ENCODE measurements at places on chromosomes 7 and 10.

DNA sequence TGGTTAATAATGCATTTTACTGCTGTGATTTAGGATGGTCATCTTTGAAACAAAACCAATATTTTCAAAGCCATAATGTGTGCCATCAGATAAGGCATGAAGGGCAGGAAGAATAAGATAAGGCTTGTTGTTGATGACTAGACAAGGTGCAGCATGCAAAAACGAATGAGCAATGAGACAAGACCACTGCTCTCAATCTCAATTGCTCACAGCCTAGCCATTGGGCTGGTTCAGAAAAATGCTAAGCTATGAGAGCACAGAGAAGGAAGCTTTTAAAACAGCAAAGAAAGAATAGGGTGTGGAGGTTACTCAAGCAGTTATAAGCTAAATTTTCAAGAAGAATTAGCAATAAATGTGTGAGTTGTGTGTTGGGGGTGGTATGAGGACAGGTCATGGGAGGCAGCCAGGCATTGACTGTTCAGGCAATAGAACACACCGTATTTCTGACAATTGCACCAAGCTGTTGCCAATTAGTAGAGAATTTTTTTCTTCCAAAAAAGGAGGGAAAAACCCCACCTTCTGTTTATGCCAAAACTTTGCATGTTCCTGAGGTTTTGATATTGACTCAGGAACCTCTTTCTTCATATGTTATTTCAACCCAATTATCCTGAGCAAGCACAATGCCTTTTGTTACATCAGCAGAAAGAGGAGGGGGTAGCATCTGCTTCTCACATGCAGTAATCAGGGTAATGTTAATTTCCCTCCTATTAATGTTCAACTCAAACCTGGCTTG, 276.5 kb downstream of the HDAC9 start:
- DNase-seq: no peak

GRCh38 chr7:151299530-151299929, 42.1 kb upstream of the NUB1 start:
- DNase-seq: no peak

DNA sequence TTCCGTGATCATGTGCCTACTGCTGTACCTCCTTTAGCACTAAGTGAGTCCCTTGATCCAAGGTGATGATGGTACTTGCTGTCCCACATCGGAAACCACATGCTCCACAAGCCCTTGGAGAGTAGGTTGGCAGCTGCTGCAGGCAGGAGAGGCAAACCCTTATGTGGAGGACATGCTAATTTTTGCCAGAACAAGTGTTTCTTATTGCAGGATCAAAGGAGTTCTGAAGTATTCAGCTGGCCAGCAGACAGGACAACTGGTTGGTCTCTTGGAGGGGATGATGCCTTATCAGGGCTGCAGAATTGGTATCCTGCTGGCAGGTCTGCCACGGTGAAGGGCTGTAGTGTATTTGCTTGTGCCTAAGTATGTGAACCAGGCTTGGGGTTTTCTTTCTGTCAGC, 36.8 kb downstream of the NACAD start:
- DNase-seq: no peak

- DNase-seq: no peak
Observed at GRCh38 chr10:2839081-2839725, 228.1 kb upstream of the PFKP start.

DNA sequence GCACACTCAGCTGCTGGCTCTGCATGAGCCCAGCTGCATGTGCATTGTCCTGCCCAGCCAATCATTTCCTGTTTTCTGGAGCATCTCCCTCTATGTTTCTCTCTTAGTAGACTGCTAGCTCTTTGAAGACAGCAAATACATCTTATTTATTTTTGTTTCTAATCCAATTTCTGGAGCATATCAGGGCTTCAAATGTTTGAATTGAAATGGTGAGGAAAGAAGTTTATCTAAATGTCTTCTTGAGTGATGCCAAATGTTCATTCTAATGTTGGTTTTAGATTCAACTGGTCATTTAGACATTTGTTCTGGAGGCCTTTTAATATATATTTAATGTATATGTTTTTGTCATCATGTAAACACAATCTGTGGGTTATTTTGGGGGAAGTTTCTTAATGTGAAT, 141.9 kb downstream of the DNAJB9 start:
- no peak for DNase-seq

DNA sequence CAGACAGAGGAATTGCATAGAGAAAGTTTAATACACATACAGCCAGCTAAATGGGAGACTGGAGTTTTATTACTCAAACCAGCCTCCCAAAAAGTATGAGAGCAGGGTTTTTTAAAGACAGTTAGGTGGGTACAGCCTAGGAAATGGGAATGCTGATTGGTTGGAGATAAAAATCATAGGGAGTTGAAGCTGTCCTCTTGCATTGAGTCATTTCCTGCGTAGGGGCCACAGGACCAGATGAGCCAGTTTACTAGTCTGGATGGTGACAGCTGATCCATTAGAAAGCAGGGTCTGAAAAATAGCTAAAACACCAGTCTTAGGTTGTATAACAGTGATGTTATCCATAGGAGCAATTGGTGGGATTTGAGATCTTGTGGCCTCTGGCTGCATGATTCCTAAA, 76.1 kb upstream of the POM121L12 start:
- DNase-seq: no peak

GRCh38 chr7:40793132-40793531, 658.3 kb downstream of the SUGCT start:
- no peak for DNase-seq

- DNase-seq: no peak
Observed at GRCh38 chr7:40709062-40709964, 574.5 kb downstream of the SUGCT start.

DNA sequence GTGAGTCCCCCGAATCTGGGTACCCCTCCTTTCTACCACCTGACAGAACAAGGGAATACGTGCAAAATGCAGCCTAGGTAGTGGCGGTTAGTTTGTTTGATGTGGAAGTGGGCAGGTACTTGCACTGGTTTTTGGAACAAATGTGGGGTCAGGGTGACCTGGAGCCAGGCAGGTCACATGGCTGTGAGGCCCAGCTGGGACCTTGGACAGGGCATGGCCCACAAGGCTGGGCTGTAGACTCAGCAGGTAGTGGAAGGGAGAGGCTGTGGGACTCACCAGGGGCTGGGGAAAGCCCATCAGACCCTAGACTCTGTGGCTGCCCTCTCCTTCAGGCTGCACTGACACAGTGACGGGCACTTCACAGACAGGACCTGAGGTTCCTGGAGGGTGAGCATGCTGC, 159.9 kb upstream of the ADCY1 start:
- DNase-seq: no peak

GRCh38 chr10:91049296-91049987, 128.6 kb upstream of the ANKRD1 start:
- DNase-seq: no peak

DNA sequence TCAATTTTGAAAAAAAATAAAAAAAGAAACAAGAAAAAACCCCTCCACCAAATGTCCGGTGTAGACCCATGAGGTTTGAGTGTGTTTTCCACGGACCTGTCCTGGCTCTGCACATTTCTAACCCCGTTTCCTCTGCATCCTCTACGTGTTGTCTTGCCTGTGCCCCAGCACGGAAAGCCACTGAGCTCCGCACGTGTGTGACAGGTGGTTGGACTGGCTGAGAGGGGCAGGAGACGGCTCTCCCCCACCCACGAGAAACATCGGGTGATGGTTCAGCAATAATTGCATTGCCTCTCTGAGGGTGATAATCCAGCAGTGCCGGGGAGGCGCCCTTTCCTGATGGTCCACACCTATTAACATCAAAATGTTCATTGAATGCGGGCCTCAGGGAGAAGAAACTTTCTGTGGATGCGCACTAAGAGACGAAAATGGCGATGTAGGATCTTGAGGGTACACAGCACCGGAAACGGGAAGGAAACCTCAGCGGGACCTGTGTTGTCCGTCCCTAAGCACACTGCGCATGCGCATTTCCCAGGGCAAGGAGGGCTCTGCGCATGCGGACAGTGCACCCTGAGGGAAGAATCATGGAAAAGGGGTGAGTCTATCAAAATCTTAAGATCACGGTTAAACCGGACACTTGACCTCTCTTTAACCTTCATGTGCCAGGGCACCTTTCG, 470.1 kb upstream of the ADARB2 start:
- no peak for DNase-seq

DNA sequence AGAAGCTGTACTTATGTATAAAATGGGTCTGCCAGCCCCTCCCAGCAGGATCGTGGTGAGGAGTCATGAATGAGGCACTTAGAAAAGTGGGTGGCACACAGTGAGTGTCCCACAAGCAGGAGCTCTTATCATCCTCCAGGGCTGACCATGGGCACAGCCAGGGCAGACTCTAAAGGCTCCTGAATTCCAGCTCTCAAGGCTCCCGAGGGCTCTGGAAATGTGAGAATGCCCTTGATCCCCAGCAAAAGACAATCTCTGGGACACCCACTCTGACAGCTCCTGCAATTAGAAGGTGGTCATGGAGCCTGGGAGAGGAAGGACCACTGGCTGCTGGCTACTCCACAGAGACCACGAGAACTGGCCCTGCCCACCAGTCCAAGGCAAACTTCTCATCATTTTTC, 1.6 kb downstream of the VSTM4 start:
- DNase-seq: no peak

DNA sequence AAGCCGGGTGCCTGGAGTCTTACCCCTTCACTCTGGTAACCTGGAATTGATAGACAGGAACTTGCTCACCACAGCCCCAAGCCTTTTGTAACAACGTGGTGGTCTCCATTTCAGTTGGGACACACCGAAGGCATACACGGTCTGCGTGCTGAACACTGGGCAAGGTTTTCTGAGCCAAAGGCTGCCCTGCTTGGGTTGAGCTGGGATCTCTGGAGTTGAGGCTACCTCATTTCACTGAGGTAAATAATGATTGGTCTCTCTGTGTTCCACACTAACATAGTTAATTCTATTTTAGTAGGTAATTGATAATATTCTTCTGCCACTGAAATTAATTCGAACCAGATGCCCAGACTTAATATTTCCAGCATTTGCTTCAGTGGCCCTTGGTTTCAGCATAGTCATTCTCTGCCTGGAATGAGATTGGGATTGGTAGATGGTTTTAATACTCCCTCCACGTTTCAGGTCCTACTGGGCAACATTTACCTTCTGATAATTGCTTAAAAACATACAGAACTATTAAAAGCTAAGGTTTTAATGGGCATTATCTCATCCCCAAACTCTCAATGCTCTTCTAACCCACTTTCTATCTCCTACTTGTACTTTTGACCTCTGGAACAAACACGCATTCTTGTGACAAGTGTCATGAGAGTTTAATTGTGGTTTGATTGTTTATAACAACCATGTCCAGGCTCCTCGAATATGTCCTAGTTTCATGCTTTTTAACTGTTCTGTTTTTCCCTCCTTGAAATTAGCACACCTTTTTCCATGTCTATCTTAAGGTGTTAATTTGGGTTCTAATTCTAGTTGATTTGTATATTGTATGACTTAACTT, 202.3 kb upstream of the KLF6 start:
- no peak for DNase-seq

- DNase-seq: no peak
Observed at GRCh38 chr7:155090684-155091083, 20.6 kb downstream of the HTR5A start.

- DNase-seq: no peak
Observed at GRCh38 chr7:112080978-112081377, 125.2 kb downstream of the DOCK4 start.

DNA sequence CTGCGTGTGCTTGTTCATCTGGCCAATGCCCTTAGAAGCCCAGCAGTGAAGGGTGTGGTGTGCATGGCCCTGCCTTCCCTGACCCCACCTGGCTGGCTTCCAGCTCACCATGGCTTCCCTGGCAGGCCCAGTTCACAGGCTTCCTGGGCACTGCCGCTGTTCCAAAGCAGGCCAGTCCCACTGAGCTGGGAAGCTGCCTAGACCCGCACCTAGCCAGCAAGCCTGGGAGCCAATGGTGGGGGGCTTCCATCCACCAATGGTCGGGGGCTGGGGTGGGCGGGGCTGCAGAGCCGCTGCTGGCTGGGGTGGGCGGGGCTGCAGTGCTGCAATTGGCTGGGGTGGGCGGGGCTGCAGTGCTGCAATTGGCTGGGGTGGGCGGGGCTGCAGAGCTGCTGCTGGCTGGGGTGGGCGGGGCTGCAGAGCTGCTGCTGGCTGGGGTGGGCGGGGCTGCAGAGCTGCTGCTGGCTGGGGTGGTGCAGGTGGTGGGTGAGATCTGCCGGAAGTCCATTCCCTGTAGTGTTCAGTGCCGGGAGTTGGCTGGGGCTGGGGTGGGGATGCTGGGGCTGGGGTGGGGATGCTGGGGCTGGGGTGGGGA, 12.4 kb downstream of the CALY start:
- DNase-seq: no peak

DNA sequence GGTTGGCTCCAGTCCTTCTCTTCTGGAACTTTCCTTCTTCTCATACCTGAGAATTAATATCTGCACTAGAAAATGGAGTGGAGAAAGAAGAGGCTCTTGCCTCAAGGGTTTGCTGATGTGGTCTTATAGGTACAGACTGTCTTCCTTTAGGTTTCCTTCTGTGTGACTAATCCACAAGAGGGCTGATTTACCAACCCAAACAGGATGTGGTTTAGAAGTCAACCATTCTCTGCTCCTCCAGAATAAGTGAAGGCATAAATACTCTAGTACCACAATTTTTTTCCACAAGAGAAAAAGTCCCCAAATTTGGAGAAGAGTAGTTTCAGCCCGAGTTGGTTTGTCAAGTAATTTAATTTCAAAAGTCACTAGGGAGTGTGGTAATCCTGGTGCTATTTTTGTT, 85.8 kb downstream of the NRP1 start:
- no peak for DNase-seq

DNA sequence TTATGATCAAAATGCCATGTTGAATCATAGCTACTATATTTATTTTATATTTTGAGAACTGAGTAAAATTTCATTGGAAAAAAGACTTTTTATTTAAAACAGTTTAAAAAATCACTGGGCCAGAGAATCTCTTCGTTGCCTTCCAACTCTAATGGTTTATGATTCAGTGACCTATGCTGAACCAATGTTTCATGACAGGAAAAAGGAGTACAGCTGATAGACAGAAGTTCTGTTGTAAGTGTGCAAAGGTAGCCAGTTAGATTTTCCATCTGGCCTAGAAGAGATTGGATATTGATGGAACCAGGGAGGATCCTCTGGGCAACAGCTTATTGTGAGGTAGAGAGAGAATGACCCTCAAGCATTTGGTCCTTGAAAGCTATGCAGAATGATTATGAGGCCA, 745.8 kb downstream of the SUGCT start:
- DNase-seq: no peak

DNA sequence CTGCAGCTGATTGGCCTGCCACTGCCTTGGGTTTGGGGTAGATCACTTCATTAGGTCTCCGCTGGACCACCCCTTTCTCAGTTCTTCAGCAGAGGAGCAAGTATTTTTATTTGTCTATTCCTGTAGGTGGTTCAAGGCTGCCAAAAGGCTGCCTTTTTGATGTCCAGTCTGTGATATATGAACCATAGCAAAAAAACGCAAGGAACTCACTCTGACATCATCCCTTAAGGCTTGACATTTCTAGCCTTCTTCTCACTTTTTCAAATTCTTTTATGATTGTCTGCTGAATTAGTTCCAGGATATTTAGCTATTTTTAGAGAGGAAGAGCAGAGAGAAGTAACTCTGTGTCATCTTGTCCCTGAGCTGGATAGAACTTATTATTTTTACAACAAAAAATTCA, 269.2 kb downstream of the BAMBI start:
- DNase-seq: no peak

Data from stimulated activated CD8-positive, alpha-beta memory T cell treated with anti-CD3 and anti-CD28 coated beads, Interleukin-4, amount 100 ng/mL, for 1 hour (primary cell).